Activated T-helper 9 cell treated with anti-CD3 and anti-CD28 coated beads, Interleukin-2, amount 50 U/mL, for 16 hours (primary cell): ENCODE measurements at places on chromosomes 2 and 18.
A peak's percentile ranks its signal among the peaks of the same experiment; 100 is the strongest.

- DNase-seq, result no peak
Observed at GRCh38 chr2:38174646-38175423, 98.9 kb upstream of the CYP1B1 start.

DNA sequence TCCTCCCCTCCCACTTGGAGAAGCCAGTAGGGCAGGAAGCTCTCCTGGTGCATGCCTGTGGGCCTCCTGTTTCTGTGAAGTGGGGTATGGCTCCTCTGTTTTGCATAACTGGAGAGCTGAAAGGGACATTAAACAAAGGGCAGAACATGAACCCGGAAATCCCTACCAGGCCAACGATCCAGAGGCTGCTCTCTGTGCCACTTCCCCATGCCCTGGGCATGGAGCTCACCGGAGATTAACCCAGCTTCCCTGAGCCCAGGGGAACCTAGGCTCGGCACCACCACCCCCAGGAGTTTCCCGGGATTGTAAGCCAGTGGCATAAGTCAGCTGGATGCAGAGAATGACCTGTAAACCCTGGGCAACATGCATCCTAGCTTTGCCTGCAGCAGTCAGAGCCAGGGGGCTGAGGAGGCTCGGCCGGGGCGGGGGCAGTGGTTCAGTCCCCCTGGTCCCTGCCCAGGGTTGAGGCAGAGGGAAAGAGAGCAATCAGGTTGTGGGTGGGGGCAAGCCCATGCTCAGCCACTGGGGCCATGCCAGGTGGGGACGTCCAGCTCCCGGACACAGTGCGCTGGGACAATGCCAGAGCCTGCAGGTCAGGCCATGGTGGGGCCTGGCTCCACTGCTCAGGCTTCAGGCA, 49.5 kb downstream of the TIMM21 start:
- DNase-seq, result no peak

DNA sequence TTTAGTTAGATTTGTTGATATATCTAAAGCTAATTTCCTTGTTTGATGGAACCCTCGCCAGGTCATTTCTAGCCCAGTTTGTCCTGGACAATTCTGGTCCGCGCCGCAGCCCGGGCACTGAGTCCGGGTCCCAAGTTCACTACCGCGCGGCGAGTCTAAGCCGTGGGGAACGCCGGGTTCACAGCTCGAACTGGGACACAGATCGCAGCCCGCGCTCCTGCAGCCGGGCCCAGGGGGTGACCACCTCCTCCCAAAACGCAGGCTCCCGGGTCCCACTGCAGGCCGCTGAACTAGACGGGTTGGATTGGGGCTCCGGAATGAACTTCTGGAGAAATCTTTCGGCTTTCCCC, 681 bp downstream of the ACADL start:
- DNase-seq, result no peak

GRCh38 chr2:42105330-42106256, 57.8 kb downstream of the PKDCC start:
- DNase-seq, result peak; percentile 63

DNA sequence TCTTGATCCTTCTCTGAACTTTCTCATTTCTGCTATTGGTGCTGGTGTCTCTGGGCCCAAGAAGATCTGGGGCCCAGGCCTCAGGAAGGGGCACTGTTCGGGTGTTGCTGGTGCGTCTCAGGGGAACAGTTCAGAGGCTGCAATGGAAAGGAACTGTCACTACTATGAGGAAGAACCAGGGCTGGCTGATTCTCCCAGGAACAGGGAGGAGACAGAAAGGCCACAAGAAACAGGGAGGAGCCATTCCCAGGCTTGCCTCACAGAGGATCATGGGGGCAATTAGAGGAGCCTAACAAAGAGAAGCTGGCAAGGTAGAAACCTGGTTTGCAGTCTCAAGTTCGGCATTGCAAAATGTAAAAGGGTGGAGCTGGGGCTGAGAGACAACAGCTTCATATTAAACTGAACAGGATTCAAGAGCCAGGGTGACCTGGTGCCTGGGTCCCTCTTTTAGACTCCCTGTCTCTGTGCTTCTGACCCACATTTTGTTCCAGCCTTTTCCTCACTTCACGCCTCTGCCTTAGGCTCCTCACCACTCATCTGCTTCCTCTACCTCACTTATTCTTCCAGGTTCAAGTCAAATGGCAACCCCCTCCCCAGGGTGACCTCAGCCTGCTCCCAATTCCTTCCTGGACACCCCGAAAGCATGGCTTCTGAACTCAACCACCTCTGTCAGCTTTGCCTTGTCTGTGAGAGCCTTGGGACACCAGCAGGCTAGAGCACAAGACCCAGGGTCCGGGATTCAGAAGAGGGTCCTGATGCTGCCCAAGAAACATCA, 58.4 kb downstream of the GYPC start:
- no peak for DNase-seq

- DNase-seq, result no peak
Observed at GRCh38 chr2:9311488-9311887, 104.9 kb downstream of the ASAP2 start.

DNA sequence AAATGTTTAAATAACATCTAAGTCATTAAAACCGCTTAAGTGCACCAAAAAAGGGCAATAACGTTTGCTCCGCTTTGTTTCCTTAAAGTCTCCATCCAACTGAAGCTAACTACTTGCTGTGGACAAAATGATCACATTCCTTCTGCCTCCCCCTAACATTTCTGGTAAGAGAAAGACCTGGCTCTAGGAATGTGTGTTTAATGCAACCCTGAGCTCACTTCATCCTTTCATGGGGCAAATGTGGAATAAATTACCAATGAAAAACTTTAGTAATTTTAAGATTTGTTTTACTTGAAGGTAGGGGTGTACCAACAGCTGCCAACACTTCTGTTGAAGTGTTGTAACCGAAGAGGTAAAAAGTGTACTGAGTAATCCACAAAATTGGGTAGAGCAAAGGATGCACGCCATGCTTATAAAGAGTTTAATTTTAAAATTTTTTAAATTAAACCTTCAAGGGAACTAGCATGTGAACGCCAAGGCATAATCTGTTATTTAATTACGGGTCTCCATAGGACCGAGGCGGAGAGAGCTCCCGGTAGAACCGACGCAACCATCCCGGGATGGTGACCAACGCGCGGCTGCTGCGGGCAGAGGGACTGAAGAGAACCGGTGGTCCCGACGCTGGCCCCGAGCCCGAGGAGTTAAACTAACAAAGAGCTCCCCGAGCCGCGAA, 1.1 kb downstream of the HNRNPLL start:
- DNase-seq, result no peak

DNA sequence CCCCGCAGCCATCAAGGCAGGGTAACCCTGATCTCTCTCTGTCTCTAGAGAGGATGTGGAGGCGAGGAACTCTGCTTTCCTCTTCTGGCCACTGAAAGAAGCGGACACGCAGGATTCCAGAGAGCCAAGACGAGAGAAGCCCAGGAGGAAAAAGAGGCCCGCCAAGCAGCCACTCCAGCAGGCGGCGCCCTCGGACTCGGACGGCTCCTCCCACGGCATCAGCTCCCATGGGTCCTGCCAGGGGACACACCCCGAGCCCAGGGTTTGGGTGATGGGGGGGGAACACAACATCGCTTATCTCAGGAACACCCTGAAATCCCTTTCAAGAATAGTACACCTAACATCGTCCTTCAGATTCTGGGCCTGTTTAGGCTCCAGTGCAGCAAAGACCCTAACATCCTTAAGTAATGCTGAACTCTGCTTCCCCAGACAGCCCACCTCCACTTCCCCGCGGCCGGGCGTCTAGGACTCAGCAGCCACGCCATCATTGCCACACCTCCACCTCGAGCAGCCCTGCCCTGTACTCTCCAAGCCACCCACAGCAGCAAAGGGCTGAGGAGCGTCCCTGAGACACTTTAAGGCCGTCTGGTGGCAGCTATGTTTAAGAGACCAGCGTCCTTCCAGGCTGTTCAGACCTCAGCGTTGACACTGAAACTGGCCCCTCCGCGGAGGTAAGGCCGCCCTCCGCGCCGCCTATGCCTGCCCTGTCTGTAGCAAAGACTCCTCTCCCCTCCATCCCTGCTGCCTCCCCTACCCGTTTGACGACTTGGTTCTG, 34.3 kb upstream of the CNGA3 start:
- no peak for DNase-seq

GRCh38 chr18:49733321-49733720, 80.0 kb downstream of the ACAA2 start:
- no peak for DNase-seq

DNA sequence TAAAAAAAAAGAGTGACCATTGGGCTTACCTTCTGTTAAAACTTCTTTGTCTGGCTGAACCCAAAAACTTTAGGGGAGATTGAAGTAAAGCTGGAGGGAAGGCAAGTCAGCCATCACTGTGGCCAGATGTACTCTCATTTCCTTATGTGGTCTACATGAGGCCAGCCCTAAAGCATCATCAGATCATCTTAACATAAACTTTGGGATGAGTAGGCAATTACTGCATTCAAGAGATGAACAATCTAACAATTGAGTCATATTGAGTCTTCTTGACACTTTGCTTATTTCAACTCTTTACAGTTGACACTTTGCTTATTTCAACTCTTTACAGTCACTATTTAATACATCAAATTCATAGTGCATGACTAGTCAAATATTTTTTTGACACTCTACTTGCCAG, 155.6 kb downstream of the QPCT start:
- no peak for DNase-seq

DNA sequence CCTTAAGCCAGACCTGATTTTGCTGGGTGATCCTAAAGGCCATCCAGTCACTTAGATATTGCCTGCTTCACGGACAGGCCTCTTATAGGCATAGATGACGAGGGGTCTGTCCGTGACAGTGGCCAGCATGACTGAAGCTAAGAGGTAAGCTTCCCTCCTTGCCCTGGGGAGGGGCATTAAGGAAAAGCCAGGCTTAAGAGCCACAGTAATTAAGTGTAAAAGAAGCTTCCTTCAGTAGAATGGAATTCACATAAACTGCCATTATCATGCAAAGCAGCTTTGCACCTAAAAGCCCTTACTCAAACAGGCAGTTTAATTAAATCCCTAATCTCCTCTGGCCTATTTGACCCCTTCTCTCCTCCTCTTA, 99.4 kb upstream of the PKDCC start:
- DNase-seq, result no peak

- DNase-seq, result no peak
Observed at GRCh38 chr2:222468346-222468745, 44.0 kb downstream of the SGPP2 start.

DNA sequence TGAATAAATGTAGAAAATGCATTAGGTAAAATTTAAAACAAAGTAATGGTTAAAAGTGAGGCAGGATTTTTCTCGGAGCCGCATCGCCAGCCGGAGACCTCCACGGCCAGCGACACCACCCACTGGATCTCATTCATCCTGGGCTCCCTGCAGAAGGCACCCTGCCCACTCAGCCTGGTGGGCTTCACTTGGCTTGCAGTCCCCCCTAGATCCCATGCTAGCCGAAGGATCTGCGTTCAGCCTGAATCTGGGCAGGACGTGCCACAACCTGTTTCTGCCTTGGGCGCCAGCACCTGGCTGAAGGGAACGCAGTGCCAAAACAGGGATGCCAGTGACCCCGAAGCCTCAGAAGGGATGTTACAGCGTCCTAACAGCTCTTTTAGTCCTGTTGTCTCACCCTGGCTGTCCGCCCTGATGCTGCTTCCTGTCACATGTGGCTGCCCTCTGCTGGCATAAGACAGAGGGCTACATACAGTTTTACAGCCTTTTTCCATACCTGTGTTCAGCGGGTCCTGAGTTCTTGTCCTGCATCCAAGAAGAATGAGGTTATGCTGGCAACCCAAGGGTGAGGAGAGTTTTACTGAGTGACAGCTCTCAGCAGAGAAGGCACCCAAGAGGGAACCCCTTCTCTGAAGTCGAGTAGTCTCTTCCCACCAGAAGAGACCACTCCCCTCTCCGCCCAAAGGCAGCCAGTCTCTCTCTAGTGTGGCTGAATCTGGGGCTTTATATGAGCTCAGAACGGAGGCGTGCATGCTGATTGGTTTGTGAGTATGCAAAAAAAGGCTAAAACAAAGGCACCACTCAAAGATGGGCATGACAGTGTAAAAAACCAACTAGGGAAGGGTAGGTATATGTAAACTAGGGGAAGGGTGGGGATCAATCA, 173.1 kb upstream of the GYPC start:
- DNase-seq, result no peak

DNA sequence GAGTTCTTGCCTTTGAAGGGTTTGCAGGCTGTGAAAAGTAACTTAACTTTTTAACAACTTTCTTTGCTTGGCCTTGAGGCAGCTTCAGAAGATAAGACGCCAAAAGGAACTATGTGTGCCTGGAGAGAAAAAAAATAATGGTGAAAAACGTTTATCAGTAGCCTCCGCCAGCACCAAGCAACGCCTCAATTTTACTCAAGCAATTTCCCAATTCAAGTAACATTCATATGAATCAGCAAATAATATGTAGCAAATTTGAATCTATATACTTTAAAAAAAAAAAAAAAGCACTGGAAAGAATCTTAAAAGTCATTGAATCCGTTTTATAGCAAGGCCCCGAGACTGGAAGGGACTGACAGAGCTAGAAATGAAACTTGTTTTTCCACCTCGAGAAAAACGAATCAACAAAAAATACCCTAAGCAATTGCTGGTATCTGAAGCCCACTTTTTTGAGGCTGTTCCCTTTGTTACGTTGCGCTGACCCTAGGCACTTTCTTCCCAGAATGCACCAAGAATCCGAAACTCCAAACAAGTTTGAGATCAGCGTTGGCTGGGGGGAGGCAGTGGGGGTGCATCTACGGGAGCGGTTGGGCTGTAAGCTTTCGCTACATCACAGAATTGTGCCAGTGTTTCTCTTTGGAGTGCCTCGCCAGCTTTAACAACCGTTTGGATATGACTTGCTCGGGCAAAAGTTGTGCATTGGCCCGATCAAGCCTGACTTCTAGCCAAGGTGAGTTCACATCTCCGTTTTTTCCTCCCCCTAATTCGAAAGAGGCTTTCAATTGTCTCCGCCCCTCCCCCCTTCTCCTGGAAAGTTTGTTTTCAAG, 2.7 kb upstream of the TGIF1 start:
- DNase-seq, result no peak

- DNase-seq, result no peak
Observed at GRCh38 chr2:95359031-95359430, 43.5 kb upstream of the FAHD2A start.

- no peak for DNase-seq
Observed at GRCh38 chr2:191560411-191560980, 117.4 kb upstream of the NABP1 start.

GRCh38 chr2:237567276-237568029, 1.1 kb downstream of the PRLH start:
- no peak for DNase-seq

DNA sequence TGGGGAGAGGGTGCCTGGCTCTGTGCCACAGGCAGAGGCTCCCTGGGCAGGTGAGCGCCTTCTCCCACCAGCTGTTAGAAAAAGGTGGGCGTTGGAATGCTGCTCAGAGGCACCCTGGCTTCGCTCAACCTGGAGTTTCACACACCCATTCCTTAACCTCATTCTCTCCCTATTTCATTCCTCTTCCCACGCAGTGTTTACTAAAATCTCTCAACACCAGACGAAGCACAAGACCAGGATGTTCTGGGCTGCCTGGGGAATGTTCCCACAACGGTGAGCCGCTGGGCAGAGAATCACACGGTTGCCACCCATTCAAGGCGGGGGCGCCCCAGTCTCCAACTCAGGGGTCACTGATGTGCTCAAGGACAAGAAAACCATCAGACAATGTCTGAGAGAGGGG, 64.5 kb downstream of the TGFA start:
- no peak for DNase-seq
